ENCODE measurements at places on chromosomes 5 and 9.
A peak's percentile ranks its signal among the peaks of the same experiment; 100 is the strongest.

DNA sequence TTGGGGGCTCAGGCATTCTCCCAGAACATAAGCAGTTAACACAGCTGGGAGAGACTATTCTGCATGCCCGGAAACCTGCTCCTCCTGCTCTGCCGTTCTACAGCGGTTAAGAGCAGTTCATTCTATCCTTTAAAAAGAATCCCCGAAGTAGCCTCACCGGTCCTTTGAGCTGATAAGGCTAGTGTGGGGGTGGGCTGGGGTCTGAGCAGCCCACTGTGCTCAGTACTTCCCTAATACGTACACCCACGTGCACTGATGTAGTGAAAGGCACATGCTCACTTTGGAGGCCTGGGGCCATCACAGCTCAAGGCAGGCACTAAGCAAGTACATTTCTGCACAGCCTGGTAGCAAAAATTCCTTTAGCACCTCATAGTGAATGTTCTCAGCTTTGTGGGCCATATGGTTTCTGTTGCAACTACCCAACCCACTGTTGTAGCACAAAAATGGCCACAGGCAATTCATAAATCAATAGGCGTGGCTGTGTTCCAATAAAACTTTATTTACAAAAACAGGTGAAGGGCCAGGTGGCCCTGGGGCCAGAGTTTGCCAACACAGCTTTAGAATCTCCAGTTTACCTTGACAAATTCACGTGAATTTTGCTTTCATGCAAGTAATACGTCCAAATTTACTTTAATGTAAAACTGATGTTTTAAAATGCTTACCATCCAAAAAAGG lies 136.4 kb downstream of the ZNF354C start:
- DNase-seq, result no peak

- peak; percentile 57 for DNase-seq
Measured at GRCh38 chr9:72038890-72039410, 21.5 kb downstream of the C9orf57 start.

DNA sequence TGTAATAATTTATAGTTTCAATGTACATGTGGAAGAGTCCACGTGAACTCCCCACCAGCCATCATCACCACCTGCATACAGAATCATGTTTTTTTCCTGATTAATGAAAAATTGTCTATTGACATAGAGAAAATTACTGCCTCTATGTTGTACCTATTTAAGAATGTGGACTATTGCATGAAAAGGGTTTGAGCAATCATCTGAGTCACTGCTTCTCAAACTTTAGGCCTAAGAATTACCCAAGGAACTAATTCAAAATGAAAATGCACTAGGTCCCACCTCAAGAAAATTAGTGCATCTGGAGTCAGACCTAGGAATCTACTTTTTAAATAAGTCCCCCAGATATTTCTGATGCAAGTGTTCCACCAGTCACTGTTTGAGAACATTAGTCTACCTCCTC lies 709.3 kb downstream of the MAT2B start:
- DNase-seq, result no peak

GRCh38 chr5:101535626-101536025 lies 632.5 kb upstream of the ST8SIA4 start:
- no peak for DNase-seq

- no peak for DNase-seq
Measured at GRCh38 chr9:83996126-83996525, 15.5 kb downstream of the RMI1 start.

DNA sequence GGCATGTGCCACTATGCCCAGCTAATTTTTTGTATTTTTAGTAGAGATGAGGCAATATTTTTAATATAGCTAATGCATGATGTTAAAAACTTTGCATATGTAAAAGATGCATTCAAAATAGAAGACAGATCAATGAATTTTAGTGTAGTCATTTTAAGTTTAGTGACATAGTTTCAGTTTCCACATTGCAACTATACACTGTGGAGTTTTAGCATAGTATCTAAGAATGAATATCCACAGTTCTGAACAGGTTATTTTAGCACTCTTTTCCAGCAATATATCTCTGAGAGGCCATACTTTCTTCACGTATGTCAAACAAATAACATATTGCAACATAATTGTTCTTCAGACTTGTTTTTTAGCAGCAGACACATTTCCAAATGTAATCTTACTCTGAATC lies 39.3 kb downstream of the RAB24 start:
- DNase-seq, result no peak

DNA sequence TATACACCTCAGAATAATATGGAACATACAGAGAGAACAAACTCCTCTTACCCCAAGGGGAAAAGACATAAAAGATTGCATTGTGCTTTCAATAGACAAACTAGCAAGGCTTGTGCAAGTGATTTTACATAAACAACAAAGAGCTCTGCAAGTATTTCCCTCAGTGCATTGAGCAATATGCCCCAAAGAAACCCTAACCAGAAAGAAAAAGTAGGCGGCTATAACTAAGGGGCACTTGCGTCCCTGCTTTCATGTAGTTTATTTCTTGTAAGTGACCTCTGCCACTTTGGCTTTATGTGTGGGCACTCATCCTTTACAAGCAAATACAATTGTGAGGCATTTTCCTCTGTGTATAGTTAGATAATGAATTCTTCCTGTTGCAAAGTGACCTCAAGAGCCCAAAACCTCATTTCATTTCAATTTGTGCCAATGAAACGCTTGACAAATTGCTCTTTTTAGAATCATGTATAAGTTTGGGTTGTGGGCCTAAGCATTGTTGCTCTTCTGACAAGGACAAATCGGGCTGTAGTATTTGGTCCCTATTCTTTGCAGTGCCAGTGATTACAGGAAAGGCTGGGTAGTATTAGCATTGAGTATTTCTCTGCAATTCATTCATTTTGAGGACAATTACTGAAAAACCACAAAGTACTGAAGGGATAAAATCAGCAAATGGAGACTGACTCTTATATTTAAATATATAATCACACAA lies 282.2 kb downstream of the DTWD2 start:
- no peak for DNase-seq

DNA sequence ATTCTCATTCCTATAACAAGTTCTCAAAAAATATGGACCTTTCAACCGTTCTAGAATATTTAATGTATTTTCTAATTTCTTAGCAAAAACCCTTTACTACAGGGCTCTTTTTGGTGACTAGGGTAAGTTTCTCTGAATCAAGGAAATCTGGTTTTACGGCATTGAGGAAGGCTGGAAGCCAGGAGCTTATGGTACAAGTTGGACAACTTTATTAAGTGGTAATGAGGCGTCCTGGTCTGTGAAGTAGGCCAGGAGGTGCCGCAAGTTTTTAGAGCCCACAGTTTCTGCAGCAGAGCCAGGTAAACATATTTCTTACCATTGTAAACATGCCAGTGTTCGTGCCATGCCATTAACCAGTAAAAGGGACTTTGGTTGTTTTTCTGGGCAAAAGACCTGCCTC lies 14.6 kb upstream of the C1QTNF3 start:
- no peak for DNase-seq

DNA sequence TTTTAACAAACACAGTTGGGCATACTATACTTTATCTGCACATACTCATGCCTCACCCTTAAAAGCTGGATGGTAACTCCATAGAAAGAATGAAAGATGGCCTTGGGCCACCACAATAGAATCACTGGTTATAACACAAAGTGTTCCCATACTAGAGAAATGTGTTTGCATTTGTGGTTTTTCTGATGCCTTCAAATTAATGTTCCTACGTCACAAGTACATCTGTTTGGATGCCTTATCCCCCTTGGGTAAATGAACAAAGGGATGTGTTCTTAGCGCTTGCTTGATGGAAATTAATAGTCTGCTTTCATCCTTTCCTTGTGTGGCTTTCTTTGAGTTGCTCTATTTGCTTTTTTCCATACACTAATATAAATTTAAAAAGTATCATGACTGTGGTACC lies 291.1 kb upstream of the PDE4D start:
- no peak for DNase-seq

- DNase-seq, result no peak
Measured at GRCh38 chr5:125236007-125236406, 489.6 kb upstream of the ZNF608 start.

DNA sequence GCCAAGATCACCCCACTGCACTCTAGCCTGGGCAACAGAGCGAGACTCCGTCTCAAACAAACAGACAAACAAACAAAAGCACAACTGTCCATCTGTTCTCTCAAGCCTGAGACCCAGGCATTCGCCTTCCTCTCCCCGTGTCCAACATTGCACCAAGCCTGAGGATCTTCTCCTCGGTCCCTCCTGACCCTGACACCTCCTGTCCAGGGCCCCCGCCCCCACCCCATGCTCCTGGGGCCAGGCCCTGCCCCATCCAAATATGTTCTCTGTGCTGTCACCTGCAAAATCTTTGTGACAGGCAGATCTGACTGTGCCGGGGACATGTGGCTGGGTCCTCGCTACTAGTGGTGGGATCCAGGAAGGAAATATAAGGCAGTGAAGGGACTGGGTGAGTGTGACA lies 33.4 kb upstream of the UNC5A start:
- no peak for DNase-seq

DNA sequence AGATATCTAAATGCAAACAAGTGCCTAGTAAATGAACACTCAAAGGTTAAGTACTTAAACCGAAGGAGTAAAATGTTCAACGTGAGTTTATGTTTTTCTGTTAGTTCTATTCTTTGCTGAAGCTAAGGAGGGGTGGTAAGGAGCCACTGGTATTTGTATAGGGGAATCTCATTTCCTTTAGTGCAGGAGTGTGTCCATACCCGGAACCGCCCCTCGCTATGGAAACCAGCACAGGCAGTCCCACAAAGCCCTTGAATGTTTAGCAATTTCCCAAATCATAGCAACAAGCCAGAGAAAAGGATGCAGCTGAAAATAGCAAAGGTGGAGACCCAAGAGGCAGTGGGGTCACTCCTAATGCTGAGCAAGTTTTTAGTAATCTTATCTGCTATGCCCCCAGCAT lies 78.8 kb upstream of the STK32A start:
- DNase-seq, result no peak

DNA sequence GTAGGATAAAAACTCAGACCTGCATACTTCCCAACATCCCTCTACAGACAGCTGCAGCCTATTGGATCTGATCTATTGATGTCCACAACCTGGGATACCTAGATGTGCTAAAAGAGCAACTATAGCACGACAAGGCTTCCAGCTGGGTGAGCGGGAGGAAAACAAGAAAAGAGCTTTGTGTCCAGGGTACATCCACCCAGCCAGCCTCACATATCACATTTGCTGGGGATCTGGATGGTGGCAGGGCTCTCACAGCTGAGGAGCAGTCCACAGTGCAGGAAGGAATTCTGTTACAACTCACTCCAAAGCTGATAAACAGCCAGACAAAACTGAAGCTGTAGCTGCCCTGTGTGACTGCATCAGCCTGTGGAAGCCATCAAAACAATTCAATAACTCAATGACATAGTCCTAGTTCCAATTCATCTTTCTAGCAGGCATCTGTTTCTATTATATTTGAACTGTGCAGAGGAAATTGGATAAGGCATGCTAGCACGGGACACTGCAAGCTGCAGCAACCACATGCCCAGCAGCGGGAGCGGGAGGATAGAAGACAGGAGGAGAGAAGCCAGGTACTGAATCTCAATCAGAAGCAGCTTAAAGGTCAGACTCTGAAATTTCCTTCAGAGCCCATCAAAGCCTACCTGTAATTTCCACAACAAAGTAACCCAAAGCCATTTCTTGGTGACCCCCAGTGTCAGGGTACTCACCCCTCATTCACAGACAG lies 45.0 kb downstream of the MED10 start:
- no peak for DNase-seq

GRCh38 chr5:141903261-141903660 lies 20.4 kb upstream of the DELE1 start:
- DNase-seq, result no peak

GRCh38 chr9:26261503-26262330 lies 583.5 kb upstream of the TUSC1 start:
- DNase-seq, result no peak

DNA sequence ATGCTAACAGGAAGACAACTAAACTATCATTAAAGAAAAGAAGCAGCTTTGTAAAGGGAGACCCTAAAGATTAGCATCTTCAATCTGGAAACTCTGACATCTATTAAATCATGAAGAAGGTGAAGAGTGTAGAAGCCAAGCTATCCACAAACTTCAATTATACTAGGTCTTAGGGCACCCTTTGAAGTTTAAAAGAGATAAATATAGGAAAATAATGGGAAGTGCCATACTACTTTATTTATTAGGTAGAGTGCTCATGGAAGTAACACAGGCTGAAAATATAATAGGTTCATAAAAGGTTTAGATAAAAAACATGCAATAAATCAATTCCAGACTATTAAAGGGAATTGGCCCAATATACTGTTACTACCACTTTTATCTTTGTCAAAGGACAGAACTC lies 19.9 kb downstream of the CDH10 start:
- DNase-seq, result no peak

Measured in stimulated activated naive B cell treated with anti-CD40 and anti-IgM and Interleukin-4, amounts not matched to agents 10 μg/mL and 1 μg/mL and 100 μg/mL, for 72 hours (primary cell).